HT1080 (cell line): ENCODE measurements at places on chromosomes 4 and X. TPM values are rescaled to one million over a fixed set of nuclear protein-coding genes. Genes with fewer than 3 reads are reported as not detected.

TRPC3 gene
- total RNA-seq = 1.5 and 2.8 TPM in 2 replicates

DNA sequence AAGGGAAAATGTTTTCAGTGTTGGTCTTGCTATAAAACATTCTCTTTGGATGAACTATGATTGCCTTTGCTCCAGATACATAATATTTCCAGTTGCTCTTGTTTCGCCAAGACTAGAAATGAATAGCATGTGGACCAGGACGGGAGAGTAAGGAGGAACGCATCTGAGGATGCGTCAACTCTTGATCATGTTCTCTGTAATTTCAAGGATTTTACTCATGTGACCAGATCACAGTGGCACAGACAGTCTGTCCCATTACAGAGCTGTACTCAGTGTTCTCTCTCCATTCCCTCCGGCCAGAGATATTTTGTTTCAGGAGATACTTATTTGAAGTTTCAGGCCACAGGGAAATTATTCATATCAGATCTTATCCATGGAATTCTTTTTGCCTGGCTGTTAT, 266.6 kb downstream of the MID1IP1 start:
- no peak for DNase-seq

- DNase-seq = no peak
Measured at GRCh38 chr4:114547340-114548134, 51.1 kb upstream of the UGT8 start.

TMA16 gene
- total RNA-seq = 56.3 and 67.1 TPM in 2 replicates

- DNase-seq = peak; percentile 44
Measured at GRCh38 chrX:110188701-110189558, 129.0 kb downstream of the AMMECR1 start.

- DNase-seq = no peak
Measured at GRCh38 chr4:161919442-161920220, 244.2 kb downstream of the FSTL5 start.

PSAPL1 gene
- total RNA-seq = not detected in 2 replicates

VSIG4 gene
- not detected in 2 replicates for total RNA-seq

DNA sequence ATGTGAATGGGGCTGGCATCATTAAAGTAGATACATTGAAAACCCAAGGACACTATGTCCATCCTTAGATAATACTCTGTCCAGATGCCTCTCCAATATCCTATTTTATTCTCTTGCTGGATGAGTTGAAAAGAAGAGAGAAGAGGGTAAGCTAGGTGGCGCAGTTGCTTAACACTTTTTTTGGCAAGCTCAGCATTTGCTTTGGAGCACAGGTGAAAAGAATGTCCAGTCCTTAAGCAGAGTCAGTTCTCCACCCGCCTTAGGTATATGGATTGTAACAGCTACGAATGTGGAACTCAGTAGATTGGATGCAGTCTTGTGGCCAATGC, 208.4 kb downstream of the NWD2 start:
- peak; percentile 57 for DNase-seq

GRCh38 chr4:99438405-99438780, 3.3 kb upstream of the ADH7 start:
- DNase-seq = no peak

DNA sequence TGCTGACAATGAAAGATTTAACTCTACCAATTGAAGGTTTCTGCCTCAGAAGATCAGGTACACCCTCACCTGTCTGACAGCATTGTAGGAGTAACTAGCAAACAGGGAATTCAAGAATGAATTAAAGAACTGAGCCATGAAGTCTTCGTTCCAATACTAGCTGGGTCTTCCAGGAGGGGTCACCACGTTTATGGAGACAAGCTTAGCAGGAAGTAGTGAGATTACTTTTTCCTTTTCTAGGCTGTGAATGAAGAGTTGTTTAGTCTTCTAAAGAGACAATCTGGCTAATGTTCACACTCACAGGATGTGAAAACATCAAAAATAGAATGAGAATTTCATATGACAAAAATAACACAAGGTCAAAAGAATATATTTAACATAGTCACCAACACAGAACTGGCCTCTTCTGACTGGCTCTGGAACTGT, 54.9 kb downstream of the REELD1 start:
- DNase-seq = no peak

DNA sequence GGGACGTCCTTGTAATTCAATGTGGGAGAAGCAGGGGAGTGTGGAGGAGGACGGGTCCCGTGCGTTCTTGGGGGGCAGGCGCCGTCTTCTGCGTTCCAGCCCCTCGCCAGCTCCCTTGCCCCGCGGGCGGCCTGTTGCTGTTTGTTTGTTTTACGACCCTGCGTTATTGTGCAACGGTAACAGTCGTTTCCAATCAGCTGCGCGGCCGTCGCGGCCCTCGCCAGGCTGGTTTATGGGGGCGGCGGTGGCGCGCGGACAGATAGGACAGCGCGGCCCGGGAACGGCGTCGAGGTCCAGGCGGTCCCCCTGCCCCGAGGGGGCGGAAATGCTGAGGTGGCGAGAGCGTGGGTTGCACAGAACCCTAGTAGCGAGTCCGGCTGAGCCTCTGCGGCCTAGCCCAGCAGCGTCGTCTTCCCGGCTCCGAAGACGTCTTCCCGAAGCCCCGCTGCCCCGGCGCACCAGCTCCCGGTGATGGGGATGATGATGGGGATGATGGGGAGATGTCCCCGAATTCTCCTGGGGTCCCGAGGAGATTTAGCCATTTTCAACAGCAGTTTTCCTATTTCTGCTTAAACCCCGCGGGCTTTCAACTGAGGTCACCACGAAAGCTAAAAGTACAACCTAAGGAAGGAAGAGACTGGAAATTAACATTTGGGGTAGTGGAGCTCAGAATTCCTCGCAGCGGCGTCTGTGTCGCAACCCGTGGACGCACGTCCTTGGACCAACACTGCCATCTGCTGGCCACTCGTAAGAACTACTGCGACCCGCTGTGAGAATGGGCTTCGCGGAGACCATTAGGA, 4.8 kb downstream of the PDGFRA start:
- peak; percentile 67 for DNase-seq

NAA11 gene
- total RNA-seq = not detected in 2 replicates

CSAG3 gene
- 2.3 and 2.6 TPM in 2 replicates for total RNA-seq

GJB1 gene
- not detected in 2 replicates for total RNA-seq

- no peak for DNase-seq
Measured at GRCh38 chrX:38221391-38221929, 789 bp upstream of the SRPX start.

GRCh38 chrX:19569121-19569805, 54.0 kb upstream of the MAP3K15 start:
- DNase-seq = no peak

GRCh38 chr4:152109531-152110509, 349.0 kb upstream of the GATB start:
- no peak for DNase-seq

DNA sequence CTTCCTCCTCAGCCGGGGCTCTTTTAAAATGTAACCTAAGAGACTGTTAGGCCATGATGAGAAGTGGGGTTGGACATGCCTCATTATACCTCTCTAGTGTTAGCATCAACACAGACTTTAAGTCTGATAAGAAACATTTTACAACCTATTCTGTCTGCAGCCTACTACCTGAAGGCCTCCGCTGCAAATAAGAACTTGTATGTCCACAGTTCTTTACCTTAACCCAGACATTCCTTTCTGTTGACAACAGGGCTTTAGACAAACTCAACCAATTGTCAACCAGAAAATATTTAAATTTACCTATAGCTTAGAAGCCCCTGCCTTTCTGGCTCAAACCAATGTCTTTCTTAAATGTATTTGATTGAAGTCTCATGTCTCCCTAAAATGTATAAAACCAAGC, 1418.6 kb downstream of the STIM2 start:
- no peak for DNase-seq

- peak; percentile 45 for DNase-seq
Measured at GRCh38 chr4:3285558-3286334, 7.1 kb upstream of the RGS12 start.

PF4V1 gene
- total RNA-seq = not detected in 2 replicates

DNA sequence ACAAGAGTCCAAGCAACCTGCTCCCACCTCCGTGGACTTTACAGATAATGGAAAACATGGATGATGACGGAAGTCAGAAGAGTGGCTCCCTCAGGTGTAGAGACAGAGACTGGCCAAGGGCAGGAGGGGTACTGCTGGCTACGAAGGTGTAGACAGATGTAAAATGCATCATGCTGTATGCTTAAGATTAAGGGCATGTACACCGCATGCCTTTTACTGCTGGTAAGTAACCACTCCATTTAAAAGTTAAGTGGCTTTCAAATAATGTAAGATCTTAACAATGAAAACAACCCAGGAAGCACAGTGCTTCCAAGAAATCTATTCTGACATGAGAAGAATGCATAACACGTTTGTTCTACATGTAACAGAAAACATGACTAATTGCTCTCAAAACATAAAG, 76.9 kb upstream of the FAM9B start:
- DNase-seq = no peak
